ENCODE measurements at places on chromosomes 11 and 22. TPM values are rescaled to one million over a fixed set of nuclear protein-coding genes. Genes with fewer than 3 reads are reported as not detected.

MUC15 gene
- total RNA-seq: not detected

LRRC10B gene
- 0.31 TPM for total RNA-seq

OR2AG1 gene
- total RNA-seq: not detected

KRTAP5-11 gene
- total RNA-seq: not detected

SOX10 gene
- total RNA-seq: 2.4 TPM

CARD18 gene
- not detected for total RNA-seq

IGSF9B gene
- 26.3 TPM for total RNA-seq

BEST1 gene
- 0.24 TPM for total RNA-seq
